ENCODE measurements at places on chromosomes 4 and X.

- peaks cover 7% of the 10 kb centered on the region for H3K4me1 ChIP-seq
- no peak overlapping the region for H3K4me3 ChIP-seq
- DNase-seq = no peak
- H3K27me3 ChIP-seq = peaks cover 27% of the 10 kb centered on the region
- H3K36me3 ChIP-seq = no peaks in the 10 kb centered on the region
- no peak overlapping the region for H3K27ac ChIP-seq
Observed at GRCh38 chr4:168845897-168846296, 164.2 kb downstream of the CBR4 start.

DNA sequence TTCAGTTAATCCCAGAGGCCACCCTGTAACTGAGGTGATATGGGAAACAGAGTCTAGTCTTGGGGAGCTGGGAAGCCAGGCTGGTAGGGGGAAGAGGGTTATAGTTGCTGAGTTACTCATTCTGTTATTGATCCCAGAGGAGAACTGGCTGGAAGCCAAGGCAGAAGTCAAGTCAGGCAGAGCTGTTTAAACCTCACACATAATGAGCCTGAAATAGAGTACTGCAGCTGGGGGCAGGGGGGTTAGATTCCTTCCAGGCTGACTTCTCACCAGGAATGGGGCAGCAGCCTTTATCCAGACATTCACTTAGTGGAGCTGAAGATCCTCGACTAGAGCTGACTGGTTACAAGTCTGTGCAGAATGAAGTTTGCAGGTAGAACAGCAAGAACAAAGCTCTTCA lies 144.9 kb downstream of the C4orf33 start:
- H3K36me3 ChIP-seq = no peaks in the 10 kb centered on the region
- no peaks in the 10 kb centered on the region for H3K4me1 ChIP-seq
- no peak overlapping the region for H3K27ac ChIP-seq
- H3K27me3 ChIP-seq = peaks cover 6% of the 10 kb centered on the region
- no peak overlapping the region for H3K4me3 ChIP-seq
- no peak for DNase-seq

GRCh38 chrX:136497556-136498052 lies at the start of gene HTATSF1:
Gene HTATSF1, plus strand, starts transcription at chrX:136497592. Its CDS starts 93 bp downstream, at chrX:136497685.
- no peak for DNase-seq
- peaks cover 13% of the 10 kb centered on the region for H3K4me1 ChIP-seq
- H3K27ac ChIP-seq = peak within 1 kb of the TSS; percentile 95
- H3K4me3 ChIP-seq = peak within 1 kb of the TSS; percentile 87

DNA sequence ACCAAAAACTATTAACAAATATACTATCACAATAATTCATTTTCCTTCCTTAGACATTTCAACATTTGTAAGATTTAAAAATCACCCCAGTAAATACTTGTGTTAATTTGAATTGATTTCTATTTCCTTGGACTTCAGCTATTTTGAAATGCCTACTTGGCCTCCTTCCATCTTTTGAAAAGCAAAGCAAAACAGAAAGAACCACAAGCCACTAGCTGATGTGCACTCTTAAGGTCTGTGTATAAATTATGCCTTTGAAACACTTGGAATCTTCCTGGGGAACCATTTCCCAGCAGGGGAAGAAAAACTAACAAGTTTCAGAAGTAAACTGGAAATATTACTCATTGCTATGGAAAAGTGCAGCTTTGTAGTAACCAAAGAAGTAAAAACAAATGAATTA lies 139.8 kb downstream of the CLCN4 start:
- H3K27me3 ChIP-seq = peaks cover 3% of the 10 kb centered on the region
- H3K36me3 ChIP-seq = no peaks in the 10 kb centered on the region
- H3K4me1 ChIP-seq = no peaks in the 10 kb centered on the region

DNA sequence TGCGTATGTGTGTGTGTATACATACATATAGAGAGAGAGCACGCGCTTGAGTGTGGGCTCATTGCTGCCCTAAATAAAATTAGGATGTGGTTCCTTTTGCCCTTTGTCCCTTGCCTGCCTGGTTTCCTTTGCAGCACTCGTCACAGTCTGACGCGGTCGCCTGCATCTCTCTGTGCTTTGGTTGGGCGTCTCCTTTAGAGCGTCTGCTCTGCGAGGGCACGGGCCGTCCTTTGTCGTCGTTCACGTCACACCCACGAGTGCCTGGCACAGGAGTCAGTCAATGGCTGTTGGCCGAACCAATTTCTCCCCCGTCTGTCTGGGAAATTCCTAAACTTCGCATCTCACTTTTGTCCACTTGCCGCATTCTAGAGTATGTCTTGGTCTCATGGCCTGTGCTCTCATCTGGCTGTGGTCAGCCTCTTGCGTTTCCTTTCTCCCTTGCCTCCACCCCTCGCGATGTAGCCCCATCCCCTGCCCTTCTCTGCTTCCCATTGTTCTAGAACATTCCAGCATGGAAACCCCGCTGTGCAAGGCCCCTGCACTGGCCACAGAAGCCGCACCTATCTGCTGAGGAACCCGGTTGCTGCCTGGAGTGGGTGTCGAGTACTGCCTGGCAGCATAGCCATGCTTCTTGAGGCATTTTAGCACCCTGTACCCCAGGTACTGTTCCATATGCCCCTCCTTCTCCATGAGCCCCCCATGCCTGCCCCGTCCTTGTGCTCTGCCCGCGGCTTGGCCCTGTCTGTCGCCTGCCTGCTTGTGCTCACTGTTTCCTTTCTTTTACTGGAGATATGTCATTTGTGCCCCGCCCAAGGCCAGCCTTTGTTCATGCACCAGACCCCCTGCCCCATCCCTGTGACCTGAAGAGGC lies 8.0 kb downstream of the MAEA start:
- peaks cover 75% of the 10 kb centered on the region for H3K36me3 ChIP-seq
- peak overlapping the region; percentile 34 for H3K27ac ChIP-seq
- no peaks in the 10 kb centered on the region for H3K27me3 ChIP-seq
- H3K4me1 ChIP-seq = peaks cover 67% of the 10 kb centered on the region
- DNase-seq = no peak
- no peak overlapping the region for H3K4me3 ChIP-seq

- peaks cover 2% of the 10 kb centered on the region for H3K4me1 ChIP-seq
- H3K27me3 ChIP-seq = no peaks in the 10 kb centered on the region
- no peaks in the 10 kb centered on the region for H3K36me3 ChIP-seq
- H3K4me3 ChIP-seq = no peak overlapping the region
- no peak overlapping the region for H3K27ac ChIP-seq
- DNase-seq = no peak
Observed at GRCh38 chr4:94304365-94304971, 38.2 kb downstream of the HPGDS start.

DNA sequence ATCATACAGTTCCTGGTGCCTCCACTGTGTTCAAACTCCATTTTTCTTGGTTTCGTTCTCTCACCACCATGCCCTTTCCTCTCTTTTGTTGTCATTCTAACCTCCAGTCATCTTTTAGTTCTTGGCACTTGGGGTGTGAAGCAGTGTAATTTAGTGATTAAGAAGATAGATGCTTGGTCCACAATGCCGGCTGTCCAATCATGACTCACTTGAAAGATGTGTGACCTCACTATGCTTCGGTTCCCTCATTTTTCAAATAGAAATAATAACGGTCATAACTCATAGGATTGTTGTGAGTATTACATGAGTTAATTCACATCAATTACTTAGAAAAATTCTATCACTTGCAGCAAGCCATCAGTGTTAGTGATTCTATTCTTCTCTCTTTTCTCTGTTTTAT lies 327.8 kb downstream of the ADGRL3 start:
- DNase-seq = no peak
- H3K27ac ChIP-seq = no peak overlapping the region
- H3K27me3 ChIP-seq = no peaks in the 10 kb centered on the region
- H3K4me3 ChIP-seq = no peak overlapping the region
- H3K36me3 ChIP-seq = no peaks in the 10 kb centered on the region
- H3K4me1 ChIP-seq = no peaks in the 10 kb centered on the region

DNA sequence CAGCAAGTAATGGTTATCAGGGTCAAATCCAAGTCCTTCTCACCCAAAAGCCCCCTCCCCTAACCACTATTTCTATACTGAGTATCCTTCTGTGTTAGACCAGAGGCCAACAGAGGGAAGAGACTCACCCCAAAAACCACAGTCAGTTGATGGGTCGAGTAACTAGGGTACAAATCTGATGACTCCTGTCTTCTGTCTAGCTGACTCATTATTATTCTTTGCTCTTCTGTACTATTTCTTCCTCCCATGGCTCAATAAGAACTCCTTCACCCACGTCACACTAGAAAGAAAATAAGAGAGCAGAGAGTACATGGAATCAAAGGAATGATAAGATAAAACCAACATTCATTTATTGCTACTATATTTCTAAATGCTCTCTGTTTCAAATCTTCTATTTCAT lies 2.0 kb downstream of the RAB40A start:
- H3K4me1 ChIP-seq = no peaks in the 10 kb centered on the region
- peaks cover 34% of the 10 kb centered on the region for H3K27me3 ChIP-seq
- H3K36me3 ChIP-seq = no peaks in the 10 kb centered on the region

GRCh38 chr4:182806259-182807252 lies 110.6 kb downstream of the DCTD start:
- peak overlapping the region; percentile 66 for H3K4me3 ChIP-seq
- peak; percentile 80 for DNase-seq
- H3K27ac ChIP-seq = peak overlapping the region; percentile 7

DNA sequence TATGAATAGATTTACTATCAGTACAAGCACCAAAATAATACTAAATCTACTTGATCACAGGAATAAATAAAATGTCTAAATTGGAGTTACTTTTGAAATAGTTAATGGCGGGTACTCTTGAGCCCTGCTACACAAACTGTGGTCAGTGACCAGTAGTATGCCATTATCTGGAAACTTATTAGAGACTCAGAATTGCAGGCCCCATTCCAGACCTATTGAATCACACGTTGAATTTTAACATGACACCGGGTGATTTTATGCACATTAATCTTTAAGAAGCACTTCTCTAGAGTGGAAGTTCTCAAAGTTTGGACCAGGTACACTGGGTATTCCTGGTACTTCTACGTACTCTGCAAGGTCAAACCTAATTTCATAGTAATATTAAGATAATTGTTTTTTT lies 660.0 kb upstream of the POU3F4 start:
- H3K27me3 ChIP-seq = peaks cover 9% of the 10 kb centered on the region
- no peaks in the 10 kb centered on the region for H3K36me3 ChIP-seq
- no peaks in the 10 kb centered on the region for H3K4me1 ChIP-seq
- DNase-seq = no peak
- no peak overlapping the region for H3K4me3 ChIP-seq
- H3K27ac ChIP-seq = no peak overlapping the region

DNA sequence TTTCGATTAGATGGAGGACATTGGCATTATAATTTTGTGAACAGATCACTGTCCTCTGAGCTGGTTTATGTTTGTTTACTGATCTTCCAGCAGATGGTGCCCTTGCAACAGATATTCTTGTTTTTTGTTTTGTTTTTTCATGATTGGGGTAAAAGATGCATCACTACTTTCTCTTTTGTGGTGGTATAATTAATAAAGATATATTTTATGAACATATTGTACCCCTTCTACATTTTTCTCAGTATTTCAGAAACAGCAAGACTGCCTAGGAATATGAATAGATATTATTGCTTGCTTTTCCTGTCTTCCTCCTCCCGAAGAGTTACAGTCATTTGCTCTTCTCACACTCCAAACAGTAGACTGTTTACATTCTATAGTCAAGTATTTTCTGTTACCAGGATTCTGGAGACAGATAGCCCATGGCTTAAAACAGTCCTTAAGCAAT lies 905.2 kb downstream of the TRAM1L1 start:
- H3K27ac ChIP-seq = no peak overlapping the region
- H3K4me1 ChIP-seq = no peaks in the 10 kb centered on the region
- H3K4me3 ChIP-seq = no peak overlapping the region
- no peak for DNase-seq

GRCh38 chr4:87939978-87940690 lies 35.4 kb upstream of the SPP1 start:
- no peak overlapping the region for H3K4me3 ChIP-seq
- no peaks in the 10 kb centered on the region for H3K36me3 ChIP-seq
- DNase-seq = no peak
- no peak overlapping the region for H3K27ac ChIP-seq
- H3K27me3 ChIP-seq = peaks cover 4% of the 10 kb centered on the region

DNA sequence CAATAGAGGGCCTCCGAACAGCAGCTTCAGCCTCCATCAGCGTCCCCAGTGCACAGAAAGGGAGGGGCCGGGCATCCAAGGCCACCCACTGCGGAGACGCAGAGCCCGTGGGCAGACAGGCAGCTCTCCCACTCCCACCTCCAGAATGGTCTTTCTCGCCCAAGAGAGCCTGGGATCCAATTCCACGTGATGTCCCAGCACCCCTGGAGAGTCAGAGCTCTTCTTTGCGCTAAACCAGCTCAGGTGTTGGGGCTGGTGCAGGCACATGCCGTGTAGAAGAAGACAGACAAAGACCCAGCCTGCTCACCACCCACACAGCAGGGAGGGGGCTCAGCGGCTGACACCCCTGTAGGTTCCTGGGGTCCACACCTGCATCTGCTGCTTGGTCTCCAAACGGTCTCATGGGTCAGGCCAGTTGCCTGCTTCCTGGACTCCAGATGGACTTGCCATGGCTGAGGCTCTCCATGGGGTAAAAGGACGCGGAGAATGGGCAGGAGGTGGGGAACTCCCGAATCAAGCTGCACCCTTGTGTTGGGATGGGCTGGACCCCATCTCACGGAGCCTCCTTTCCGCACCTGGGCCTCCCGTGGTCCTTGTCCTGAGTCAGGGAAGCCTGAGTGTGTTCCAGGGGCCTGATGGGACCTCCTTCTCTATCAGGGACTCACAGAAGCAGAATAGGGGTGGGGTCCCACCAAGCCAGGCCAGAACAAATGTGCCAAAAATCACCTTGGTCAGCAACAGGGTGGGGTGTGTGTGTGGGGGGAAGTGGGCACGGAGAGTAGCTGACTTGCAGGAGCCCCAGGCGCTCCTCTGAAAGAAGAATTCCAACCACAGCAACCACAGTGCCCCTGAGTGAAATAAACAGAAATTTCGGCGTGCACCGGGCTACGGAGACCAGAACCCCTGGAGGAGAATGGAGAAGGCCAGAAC lies 11.6 kb upstream of the ASMTL start:
- no peak for DNase-seq
- H3K36me3 ChIP-seq = peaks cover 34% of the 10 kb centered on the region
- peak overlapping the region; percentile 97 for H3K27ac ChIP-seq
- no peaks in the 10 kb centered on the region for H3K27me3 ChIP-seq
- H3K4me3 ChIP-seq = peak overlapping the region; percentile 61
- peaks cover 71% of the 10 kb centered on the region for H3K4me1 ChIP-seq

DNA sequence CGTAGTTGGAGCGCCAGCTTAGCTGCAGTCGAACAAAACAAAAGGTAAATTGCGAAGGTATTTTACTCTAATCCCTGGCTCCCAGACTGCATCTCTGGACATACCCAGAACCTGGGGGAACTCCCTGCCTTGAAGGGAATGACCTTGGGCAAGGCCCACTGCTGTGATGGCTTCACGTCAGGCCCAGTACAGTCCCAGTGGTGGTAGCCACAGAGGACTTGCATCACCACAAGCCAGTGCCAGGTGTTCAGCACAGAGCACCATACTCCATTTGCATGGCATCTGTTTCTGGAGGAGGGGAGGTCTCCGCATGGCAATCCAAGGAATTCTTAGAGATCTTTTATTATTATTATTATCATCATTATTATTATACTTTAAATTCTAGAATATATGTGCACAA lies 5.6 kb downstream of the ETDA start:
- no peak for DNase-seq
- peaks cover 1% of the 10 kb centered on the region for H3K4me1 ChIP-seq
- no peak overlapping the region for H3K27ac ChIP-seq
- no peaks in the 10 kb centered on the region for H3K36me3 ChIP-seq

- no peak overlapping the region for H3K4me3 ChIP-seq
- H3K36me3 ChIP-seq = no peaks in the 10 kb centered on the region
- H3K4me1 ChIP-seq = no peaks in the 10 kb centered on the region
- no peak for DNase-seq
Observed at GRCh38 chrX:114344756-114345349, 239.0 kb upstream of the HTR2C start.
